ENCODE measurements at places on chromosomes 2 and 18.
A peak's percentile ranks its signal among the peaks of the same experiment; 100 is the strongest.

- DNase-seq = no peak
These were observed 626.7 kb downstream of the GALR1 start for GRCh38 chr18:77876319-77876865.

DNA sequence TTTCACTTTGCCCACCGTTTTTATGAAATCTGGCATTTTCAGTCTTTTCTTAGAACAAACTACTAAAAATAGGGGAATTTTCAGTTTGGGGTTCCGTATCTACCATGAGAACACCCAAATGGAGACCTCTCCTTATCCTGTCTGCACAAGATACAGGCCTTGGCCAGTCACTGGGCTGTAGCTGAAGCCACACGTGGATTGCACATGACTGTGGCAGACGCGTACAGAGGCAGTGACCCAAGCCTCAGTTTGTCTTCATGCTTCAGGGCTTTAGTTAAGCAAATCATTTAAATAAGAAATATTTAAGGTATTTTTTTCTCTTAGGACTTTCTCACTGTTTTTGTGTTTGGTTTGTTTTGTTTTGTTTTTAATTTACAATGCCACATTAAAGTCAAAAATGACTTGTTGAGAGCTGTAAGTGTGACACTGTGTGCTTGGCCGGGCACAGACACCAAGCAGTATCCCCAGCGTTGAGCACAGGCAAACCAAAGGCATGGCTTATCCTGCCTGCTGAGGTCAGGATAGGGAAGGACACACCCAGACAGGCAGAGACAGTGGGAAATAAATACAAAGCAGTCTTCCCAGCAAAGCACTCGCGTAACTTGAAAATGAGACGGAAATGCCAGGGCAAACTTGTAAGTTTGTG is 53.3 kb downstream of the TRAPPC12 start:
- no peak for DNase-seq

DNA sequence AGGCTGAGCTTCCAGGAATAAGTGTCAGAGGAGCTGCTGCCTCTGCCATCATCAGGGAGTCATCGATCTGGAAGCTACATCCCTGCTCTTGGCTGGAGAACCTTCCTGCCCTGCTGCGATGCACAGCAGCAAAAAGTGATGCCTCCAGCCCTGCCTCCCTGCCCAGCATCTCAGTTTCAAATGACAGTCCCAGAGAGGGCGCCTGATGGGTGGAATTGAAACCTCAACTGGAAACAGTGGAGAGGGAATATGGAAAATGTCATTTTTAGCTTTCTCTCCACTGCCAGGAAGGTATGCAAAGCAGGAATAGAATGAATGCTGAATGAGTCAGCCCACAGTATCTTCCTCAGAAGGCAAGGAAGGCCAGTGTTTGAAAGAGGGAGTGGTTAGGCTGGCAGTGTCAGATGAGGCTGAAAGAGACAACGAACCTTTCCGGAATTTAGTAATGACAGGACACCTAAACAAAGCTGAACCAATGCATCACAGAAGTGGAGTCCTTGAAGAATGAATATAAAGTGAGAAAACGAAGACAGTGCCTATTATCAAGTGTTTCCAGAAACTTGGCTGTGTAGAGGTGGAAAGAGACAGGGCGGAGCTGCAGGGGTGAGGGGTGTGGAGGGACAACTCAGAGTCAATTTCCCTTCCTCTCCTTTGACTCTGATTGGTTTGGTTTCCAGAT is 153.9 kb upstream of the NDUFV2 start:
- no peak for DNase-seq

GRCh38 chr2:205868773-205869333 is 186.6 kb downstream of the NRP2 start:
- peak; percentile 36 for DNase-seq

DNA sequence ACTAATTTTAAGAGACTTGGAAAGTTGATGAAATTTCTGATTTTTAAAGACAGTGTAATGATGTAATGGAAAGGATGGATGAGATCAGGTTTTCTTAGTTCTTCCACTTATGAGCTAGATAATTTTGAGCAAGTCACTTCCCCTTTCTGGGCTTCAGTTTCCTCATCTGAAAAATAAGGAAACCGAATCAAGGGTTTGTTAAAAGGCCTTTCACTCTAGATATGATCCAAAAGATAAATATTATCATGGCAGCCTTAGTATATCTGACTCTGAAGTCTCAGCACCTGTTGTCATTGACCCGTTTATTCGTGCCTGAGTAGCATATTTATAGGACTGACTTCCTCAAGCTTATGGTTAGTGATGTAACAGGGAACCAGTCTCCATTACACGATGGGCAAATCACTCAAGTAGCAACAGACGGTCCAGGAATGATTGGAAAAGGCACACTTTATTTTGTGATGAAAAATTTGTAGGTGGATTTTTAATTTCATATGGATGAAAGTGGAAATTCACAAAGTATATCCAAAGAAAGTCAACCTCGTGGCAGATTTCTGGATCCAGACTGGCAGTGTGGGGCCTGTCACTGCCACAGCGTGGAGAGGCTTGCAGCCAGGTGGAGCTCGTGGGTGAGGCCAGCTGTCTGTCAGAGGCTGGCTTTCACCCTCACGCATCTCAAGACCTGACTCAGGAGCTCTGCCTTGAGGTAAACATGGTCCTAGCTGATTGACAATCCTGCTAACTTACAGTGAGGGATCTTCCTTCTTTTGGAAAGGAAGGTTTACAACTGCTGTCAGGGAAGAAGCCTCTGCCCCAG is 137.9 kb upstream of the CXCR4 start:
- DNase-seq = peak; percentile 12

GRCh38 chr2:30693821-30694281 is 113.4 kb downstream of the CAPN13 start:
- no peak for DNase-seq

DNA sequence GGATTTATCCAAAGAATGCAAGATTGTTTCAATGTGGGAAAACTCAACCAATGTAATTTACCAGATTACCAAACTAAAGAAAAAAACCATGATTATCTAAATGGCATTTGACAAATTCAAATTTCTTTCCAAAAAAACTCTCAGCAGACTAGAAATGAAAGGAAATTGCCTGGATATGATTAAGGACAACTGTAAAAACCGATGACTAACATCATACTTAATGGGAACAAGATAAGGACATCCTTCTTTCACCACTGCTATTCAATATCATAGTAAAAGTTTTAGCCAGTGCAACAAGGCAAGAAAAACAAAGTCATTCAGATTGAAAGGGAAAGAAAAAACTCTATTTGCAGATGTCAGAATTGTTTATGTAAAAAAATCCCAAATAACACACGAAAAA is 4.4 kb upstream of the CCDC150 start:
- no peak for DNase-seq

- DNase-seq = no peak
These were observed 92.8 kb downstream of the MARCHF4 start for GRCh38 chr2:216279459-216279858.

GRCh38 chr18:46220116-46220515 is 115.9 kb downstream of the HAUS1 start:
- DNase-seq = no peak

All from RPMI8226 (cell line).